ENCODE measurements at places on chromosomes 2 and 18. TPM values are rescaled to one million over a fixed set of nuclear protein-coding genes. Genes with fewer than 3 reads are reported as not detected.

GRCh38 chr2:204074456-204074855 lies 137.9 kb downstream of the ICOS start:
- DNase-seq: no peak

DNA sequence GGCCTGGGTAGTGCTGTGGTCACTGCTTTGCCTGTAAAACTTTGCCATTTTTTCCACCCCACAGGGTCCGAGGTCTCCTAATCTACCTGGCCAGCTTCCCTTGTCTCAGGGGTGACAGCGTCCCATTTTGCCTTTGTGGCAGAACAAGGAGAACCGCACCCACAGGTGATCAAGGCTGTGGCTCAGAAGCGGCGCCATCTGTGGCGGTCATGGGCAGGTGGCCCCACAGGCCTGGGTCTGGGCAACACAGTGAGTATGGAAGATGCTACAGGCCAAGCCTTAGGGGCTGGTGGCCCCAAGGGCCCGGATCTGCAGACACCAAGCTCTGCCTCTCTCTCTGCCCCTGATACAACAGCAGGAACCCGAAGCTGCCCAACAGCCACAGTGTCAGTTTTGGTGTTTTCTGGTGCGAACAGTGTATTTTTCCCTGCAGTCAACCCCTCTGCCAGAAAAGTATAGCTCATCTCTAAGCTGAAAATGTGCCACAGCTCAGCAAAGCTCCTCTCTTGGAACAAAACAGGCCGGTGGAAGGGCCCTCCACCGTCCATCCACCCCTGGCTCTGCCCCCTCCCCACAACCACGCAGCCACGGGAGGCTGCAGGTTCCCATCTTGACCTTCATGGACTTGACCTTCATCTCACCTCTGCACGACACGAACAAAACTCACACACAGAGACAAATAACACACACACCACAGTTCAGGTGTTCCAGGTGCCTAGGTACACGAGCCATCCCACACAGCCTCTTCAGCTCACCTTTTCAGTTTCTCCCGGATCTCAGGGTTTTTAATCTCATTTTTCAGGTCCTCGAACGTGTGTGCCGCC lies 96.7 kb downstream of the PXDN start:
- no peak for DNase-seq

Gene UGT1A10
- total RNA-seq: not detected

DNA sequence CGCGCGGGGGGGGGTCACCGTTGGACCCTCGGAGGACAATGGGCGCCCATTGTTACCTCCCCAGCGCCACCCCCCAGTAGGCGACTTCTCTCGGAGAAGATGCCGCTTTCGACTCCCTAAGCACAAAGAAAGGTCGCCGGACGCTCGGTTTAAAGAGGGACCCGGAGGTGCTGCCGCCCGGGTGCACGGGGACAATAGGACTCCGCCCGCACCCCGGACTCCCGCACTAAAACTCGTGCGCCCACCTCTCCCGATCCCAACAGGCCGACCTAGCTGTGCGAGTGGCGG lies 318 bp upstream of the CDC42EP3 start:
- no peak for DNase-seq

Gene EPAS1
- total RNA-seq: 102 TPM

- no peak for DNase-seq
These were observed 65.1 kb upstream of the COL3A1 start for GRCh38 chr2:188909036-188909435.

- DNase-seq: no peak
These were observed 26.6 kb downstream of the LPIN2 start for GRCh38 chr18:2986150-2986865.

DNA sequence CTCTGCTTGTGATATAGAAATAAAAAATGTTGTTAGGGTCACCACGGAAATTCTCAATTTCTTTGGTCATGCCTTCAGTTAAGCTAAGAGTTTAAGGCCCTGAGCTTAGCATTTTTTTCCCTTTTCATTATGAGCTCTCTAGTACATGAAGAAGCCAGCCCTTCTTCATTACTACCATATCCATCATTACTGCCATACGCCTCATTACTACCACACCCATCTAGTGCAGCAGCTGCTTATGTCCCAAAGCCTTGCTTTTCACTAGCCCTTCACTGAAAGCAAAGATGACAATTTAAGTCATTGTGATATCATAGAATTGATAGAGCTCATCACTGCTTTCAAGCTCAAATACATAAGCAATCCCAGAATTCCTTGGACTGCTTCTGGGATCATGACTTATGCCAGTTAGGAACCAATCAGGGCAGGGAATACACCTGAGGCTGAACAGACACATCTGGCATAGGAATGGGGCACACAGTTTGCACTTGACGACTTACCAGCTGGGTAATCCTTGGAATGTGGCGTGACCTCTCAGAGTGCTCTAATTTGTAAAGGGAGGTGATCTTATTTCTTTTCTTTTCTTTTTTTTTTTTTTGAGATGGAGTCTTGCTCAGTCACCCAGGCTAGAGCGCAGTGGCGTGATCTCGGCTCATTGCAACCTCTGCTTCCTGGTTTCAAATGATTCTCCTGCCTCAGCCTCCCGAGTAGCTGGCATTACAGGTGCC lies 40.3 kb downstream of the SOWAHC start:
- DNase-seq: no peak

Gene ANTXR1
- not detected for total RNA-seq

GRCh38 chr18:65988386-65988785 lies 237.6 kb downstream of the CDH7 start:
- no peak for DNase-seq

- DNase-seq: no peak
These were observed 8.5 kb downstream of the IRS1 start for GRCh38 chr2:226791056-226791486.

DNA sequence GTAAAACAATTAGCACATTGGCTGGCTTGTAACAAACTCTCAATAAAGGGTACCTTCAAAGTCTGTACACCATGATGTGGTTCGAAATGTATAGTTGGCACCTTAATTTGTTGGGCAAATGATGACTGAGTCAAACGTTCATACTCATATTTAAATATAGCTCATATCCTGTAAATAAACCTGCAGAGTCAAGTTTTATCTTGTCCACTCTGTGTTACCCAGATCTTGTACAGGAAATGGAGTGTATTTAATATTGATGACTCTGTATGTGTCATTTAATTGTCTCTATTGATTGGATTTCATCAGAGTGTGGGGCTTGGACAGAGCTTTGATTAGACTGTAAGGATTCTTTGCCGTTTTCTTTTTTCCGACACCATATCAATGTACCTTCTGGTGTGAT lies 805.6 kb upstream of the ZEB2 start:
- DNase-seq: no peak
